ENCODE measurements at places on chromosomes 11 and 22. TPM values are rescaled to one million over a fixed set of nuclear protein-coding genes. Genes with fewer than 3 reads are reported as not detected.

GRCh38 chr11:15197696-15198095, 83.0 kb downstream of the INSC start:
- no peak for DNase-seq
- H3K27me3 ChIP-seq, result peaks cover 7% of the 10 kb centered on the region
- no peaks in the 10 kb centered on the region for H3K36me3 ChIP-seq
- no peak overlapping the region for H3K27ac ChIP-seq
- H3K4me3 ChIP-seq, result no peak overlapping the region

GRCh38 chr11:105491394-105491793, 118.5 kb upstream of the GRIA4 start:
- DNase-seq, result no peak
- H3K36me3 ChIP-seq, result no peaks in the 10 kb centered on the region
- no peak overlapping the region for H3K27ac ChIP-seq
- no peaks in the 10 kb centered on the region for H3K4me1 ChIP-seq
- no peak overlapping the region for H3K4me3 ChIP-seq
- no peaks in the 10 kb centered on the region for H3K27me3 ChIP-seq

DNA sequence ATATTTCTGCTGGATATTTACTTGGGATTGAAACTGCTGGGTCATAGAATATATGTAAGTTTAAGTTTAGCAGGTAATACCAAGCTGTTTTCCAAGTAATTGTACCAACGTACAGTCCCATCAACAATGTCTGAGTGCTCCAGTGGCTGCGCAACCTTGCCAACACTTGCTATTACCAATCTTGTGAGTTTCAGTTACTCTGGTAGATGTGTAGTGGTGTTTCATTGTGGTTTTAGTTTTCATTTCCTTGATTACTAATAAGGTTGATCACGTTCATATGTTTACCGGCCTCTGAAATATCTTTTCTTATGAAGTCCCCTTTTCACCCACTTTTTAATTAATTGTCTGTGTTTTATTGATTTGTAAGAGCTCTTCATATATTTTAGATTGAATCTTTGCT, 370.6 kb upstream of the CADM1 start:
- no peak overlapping the region for H3K27ac ChIP-seq
- H3K36me3 ChIP-seq, result no peaks in the 10 kb centered on the region
- H3K27me3 ChIP-seq, result peaks cover 5% of the 10 kb centered on the region
- no peak for DNase-seq

GRCh38 chr11:63997801-63998337, 11.6 kb downstream of the OTUB1 start:
- peak overlapping the region; percentile 51 for H3K4me3 ChIP-seq
- H3K4me1 ChIP-seq, result peaks cover 7% of the 10 kb centered on the region
- peaks cover 3% of the 10 kb centered on the region for H3K27me3 ChIP-seq
- no peak for DNase-seq
- H3K27ac ChIP-seq, result no peak overlapping the region

- H3K4me3 ChIP-seq, result no peak overlapping the region
- no peaks in the 10 kb centered on the region for H3K36me3 ChIP-seq
- no peaks in the 10 kb centered on the region for H3K27me3 ChIP-seq
- no peak overlapping the region for H3K27ac ChIP-seq
Measured at GRCh38 chr11:46952553-46952952, 16.0 kb downstream of the CSTPP1 start.

GRCh38 chr11:2708151-2708581, 8.4 kb upstream of the KCNQ1OT1 start:
- H3K36me3 ChIP-seq, result peaks cover 4% of the 10 kb centered on the region
- H3K27ac ChIP-seq, result no peak overlapping the region
- DNase-seq, result no peak
- H3K27me3 ChIP-seq, result peaks cover 3% of the 10 kb centered on the region
- H3K4me1 ChIP-seq, result peaks cover 5% of the 10 kb centered on the region

DNA sequence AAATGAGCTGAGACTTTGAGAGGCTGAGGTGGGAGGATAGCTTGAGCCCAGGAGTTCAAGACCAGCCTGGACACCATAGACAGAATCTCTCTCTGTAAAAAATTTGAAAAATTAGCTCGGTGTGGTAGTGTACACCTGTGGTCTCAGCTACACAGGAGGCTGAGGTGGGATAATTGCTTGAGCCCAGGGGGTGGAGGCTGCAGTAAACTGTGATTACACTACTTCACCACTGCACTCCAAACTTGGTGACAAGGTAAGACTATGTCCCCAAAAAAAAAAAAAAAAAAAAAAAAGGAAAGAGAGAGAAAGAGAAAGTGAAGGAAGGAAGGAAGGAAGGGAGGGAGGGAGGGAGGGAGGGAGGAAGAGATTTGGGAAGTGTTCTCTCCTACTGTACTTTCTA, 25.3 kb downstream of the RRP8 start:
- no peak overlapping the region for H3K27ac ChIP-seq
- no peak overlapping the region for H3K4me3 ChIP-seq
- H3K27me3 ChIP-seq, result no peaks in the 10 kb centered on the region
- H3K36me3 ChIP-seq, result peaks cover 4% of the 10 kb centered on the region
- H3K4me1 ChIP-seq, result peaks cover 17% of the 10 kb centered on the region

GRCh38 chr11:103420593-103420992, 311.4 kb downstream of the DYNC2H1 start:
- no peaks in the 10 kb centered on the region for H3K36me3 ChIP-seq
- no peaks in the 10 kb centered on the region for H3K4me1 ChIP-seq
- no peak overlapping the region for H3K4me3 ChIP-seq
- H3K27ac ChIP-seq, result no peak overlapping the region
- no peak for DNase-seq
- peaks cover 1% of the 10 kb centered on the region for H3K27me3 ChIP-seq

GRCh38 chr22:30327864-30328345, 1.2 kb upstream of the TBC1D10A start:
- peaks cover 7% of the 10 kb centered on the region for H3K27me3 ChIP-seq
- H3K36me3 ChIP-seq, result peaks cover 16% of the 10 kb centered on the region
- peak overlapping the region; percentile 85 for H3K4me3 ChIP-seq
- no peak overlapping the region for H3K27ac ChIP-seq
- no peak for DNase-seq

DNA sequence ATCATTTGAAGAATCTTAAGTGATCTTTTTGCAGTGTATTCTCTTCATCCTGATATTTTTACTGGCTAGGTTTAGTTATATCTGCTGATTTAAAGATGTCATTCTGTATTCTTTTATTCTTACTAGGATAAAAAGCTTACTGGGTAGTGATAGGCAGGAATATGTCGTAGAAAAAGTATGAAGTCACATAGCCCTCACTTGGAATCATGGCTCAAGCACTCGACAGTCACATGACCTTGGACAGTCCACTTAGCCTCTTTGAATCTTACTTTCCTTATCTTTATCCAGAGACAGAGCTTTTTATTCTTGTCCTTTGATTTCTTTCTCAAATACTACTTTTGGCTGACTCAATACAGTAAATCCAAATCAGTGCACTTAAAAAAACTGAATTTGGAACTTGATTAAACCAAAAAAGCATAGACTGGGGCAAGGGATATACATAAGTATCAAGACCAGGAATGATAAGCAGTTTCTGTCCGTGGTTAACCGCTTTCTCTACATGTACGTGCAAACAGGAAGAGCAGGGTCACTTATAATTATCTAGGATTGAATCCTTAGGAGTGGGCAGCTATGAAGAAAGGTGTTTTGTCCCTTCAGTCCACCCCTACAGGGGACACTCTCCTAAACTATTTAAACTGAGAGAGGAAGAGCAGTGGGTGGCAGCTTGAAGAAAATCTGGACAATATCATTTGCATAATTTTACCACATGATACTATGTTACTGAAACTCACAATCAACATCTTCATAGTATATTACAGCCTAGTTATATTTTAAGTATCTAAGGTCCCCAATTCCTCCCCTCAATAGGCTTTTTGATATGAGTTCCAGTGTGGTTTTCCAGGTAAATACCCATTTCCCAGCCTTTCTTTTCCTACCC, 8.0 kb downstream of the MMP7 start:
- no peaks in the 10 kb centered on the region for H3K36me3 ChIP-seq
- H3K4me1 ChIP-seq, result peaks cover 2% of the 10 kb centered on the region
- DNase-seq, result no peak
- no peak overlapping the region for H3K27ac ChIP-seq
- H3K27me3 ChIP-seq, result peaks cover 3% of the 10 kb centered on the region
- no peak overlapping the region for H3K4me3 ChIP-seq

- H3K27me3 ChIP-seq, result peaks cover 3% of the 10 kb centered on the region
- no peak overlapping the region for H3K27ac ChIP-seq
- no peak for DNase-seq
- peaks cover 15% of the 10 kb centered on the region for H3K4me1 ChIP-seq
Measured at GRCh38 chr22:37047006-37047405, 4.5 kb upstream of the KCTD17 start.

DNA sequence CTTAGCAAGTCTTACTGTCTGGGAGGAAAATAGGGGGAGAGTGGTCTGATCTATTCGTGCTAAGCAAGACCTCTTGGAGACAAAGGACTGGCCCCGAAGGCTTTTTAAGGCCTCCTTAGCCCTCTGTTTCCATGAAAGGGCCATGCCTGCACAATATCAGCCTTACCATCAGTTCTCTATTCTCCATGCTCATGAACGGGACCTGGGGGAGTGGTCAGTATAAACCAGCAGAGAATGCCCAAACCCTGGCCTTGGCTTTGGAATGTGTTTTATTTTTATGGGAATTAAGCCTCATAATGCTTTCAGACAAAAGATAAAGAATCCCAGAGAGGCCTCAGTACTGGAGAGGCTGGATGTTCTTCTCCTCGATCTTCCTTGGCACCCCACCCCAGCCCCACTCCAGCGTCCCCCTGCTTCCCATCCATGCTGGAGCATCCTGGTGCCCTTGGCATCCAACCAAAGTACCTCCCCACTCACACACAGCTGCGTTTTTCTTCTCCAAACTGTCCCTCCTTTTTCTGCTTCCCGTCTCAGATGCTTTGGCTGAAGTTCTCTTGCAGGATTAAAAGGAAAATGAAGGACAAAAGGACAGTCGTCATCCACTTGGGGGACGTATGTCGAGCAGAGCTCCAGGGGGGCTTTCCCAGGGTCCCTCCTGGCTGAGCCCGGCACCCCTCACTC, 18.6 kb downstream of the FXYD6 start:
- H3K27me3 ChIP-seq, result peaks cover 9% of the 10 kb centered on the region
- no peaks in the 10 kb centered on the region for H3K36me3 ChIP-seq
- DNase-seq, result no peak
- no peak overlapping the region for H3K4me3 ChIP-seq
- H3K27ac ChIP-seq, result no peak overlapping the region

DNA sequence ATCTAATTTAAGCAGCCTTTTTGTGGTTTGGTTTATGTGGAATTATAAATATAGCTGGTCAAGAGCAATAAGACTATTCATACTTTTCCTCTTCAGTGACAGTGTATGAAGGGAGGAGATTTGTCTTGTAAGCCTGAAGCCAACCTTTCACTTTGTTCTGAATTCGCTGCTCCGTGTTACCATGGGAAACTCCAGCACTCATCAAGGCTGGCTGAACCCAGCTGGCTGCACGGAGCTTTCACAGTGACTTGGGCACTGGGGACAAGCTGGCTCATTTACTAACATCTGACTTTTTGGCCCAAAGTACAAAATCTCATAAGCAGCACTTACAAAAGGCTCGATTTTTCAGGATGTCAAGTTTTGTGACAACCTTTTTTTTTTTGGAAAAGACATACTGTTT, 120.4 kb upstream of the GRIA4 start:
- H3K27ac ChIP-seq, result no peak overlapping the region
- H3K4me3 ChIP-seq, result no peak overlapping the region
- no peaks in the 10 kb centered on the region for H3K27me3 ChIP-seq

DNA sequence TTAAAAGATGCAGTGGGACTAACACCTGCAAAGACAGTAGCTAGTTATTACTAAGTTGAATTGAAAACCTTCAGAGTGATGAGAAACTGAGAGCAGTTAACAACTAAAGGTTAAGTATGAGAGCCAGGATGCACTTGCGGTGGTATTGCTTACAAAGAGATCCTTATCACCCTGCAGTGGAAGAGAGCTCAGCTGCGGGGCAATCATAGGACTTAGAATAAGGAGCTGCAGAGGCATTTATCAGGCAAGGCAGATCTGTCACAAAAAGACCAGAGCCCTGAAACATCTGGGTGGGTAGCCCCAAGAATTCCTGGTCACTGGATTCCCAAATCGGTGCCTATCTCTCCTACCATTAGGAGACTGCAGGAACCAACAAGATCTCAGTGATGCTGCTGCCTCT, 34.3 kb upstream of the CFAP300 start:
- no peaks in the 10 kb centered on the region for H3K27me3 ChIP-seq
- no peak overlapping the region for H3K27ac ChIP-seq
- no peak overlapping the region for H3K4me3 ChIP-seq
- DNase-seq, result no peak
- H3K36me3 ChIP-seq, result no peaks in the 10 kb centered on the region

- no peak overlapping the region for H3K4me3 ChIP-seq
- DNase-seq, result no peak
- no peaks in the 10 kb centered on the region for H3K36me3 ChIP-seq
Measured at GRCh38 chr11:2297623-2298030, 4.1 kb downstream of the C11orf21 start.

DNA sequence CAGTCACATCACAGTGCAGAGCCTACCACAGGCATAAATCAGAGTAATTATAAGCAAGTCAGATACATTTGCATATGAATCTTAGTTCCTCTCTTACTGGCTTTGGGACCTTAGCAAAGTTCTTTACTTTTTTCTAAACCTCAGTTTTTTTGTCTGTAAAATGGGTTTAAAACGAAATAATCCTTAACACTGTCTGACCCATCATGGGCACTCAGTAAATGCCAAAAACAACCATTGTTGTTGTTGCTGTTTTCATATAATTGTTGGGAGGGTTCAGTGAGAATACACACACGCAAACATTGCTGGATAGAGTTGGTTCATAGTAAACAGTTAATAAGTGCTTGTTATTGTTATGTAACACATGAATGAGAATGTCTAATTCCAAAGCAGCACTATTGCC, 184.9 kb downstream of the BLID start:
- H3K27ac ChIP-seq, result no peak overlapping the region
- no peak for DNase-seq
- no peak overlapping the region for H3K4me3 ChIP-seq
- H3K27me3 ChIP-seq, result no peaks in the 10 kb centered on the region
- no peaks in the 10 kb centered on the region for H3K36me3 ChIP-seq

DNA sequence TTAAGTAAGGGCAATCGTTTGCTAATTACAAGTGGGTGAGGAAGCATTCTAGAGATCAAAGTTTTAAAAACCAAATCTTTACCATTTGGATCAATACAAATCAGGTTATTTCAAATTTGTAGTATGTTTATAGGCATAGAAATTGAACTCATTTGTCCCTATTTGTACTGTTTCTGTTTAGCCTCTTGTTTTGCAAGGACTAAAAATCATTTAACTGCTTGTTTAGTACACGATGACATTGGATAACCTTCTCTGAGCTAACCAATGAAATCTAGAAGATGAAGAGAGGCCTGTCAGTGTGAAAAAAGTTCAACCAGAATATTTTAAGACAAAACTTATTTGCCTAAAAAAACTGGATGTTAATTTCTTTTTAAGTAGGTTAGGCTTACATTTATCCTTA, 40.0 kb downstream of the ZC3H12C start:
- no peaks in the 10 kb centered on the region for H3K4me1 ChIP-seq
- DNase-seq, result no peak
- no peaks in the 10 kb centered on the region for H3K27me3 ChIP-seq
- H3K4me3 ChIP-seq, result no peak overlapping the region

MEI1 gene
- 0.38 TPM for total RNA-seq

NRXN2 gene
- 11.5 TPM for total RNA-seq

IMMP1L gene
- total RNA-seq, result 20.9 TPM

BIRC3 gene
- 0.08 TPM for total RNA-seq

LAMTOR1 gene
- total RNA-seq, result 105 TPM
